ENCODE measurements at places on chromosomes 11 and 22. TPM values are rescaled to one million over a fixed set of nuclear protein-coding genes. Genes with fewer than 3 reads are reported as not detected.

GRCh38 chr22:31530823-31531195 lies 34.5 kb downstream of the SFI1 start:
- peak; percentile 56 for DNase-seq

GRCh38 chr11:119991022-119991404 lies 146.9 kb downstream of the TRIM29 start:
- no peak for DNase-seq

GRCh38 chr22:28802595-28803123 lies 2.3 kb upstream of the XBP1 start:
- no peak for DNase-seq

GRCh38 chr11:65586676-65587075 lies 8.9 kb downstream of the KCNK7 start:
- DNase-seq: peak; percentile 69

DNA sequence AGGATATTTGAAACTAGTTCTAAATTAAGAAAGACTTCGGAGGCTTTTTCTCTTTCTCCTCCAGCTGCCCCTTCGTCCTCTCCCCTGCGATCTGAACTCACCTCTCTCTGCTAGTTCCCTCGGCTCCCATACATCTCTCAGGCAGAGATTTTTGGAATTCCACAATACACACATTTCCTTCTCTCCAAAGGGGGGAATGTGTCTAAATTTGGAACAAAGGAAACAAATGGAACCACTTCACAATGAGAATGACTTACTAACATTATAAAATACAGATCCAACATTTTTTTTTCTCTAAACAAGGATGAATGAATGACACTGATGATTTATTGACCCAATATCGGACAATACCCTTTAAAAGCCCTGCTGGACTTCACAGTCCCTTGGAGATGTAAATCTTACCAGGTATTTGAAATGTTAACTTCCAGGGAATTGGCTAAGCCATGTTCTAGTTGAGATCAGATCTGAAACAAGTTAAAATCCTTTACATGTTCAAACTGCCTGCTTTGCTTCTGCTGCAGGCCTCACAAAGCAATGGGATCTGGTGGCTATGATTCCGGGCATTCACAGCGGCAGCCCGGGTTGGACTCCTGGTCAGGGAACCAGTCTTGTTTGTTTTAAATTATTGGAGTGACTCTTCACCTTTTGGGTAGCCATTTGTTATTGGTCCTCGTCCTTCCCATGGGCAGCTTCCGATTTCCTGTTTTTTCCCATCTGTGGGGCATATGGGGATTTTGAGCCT lies 20.5 kb upstream of the GSTP1 start:
- DNase-seq: peak; percentile 12

DNA sequence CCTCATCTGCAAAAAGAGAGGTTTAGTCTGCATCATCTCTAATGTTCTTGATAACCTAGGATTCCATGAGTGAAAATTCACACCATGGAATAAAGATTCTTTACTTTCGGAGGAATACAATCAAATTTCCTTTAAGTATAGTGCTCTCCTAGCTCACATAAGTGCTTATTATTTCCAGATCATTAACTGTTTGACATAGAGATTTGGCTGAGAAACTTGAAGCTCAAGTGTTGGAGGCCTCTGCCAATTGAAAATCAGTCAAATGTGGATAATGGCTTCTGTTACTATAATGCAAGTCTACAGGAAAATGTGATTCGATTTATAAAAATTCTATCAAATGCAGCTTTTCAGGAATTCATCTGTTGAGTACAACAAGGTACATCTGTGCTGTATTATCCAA lies 144.6 kb downstream of the KIF18A start:
- DNase-seq: no peak

DNA sequence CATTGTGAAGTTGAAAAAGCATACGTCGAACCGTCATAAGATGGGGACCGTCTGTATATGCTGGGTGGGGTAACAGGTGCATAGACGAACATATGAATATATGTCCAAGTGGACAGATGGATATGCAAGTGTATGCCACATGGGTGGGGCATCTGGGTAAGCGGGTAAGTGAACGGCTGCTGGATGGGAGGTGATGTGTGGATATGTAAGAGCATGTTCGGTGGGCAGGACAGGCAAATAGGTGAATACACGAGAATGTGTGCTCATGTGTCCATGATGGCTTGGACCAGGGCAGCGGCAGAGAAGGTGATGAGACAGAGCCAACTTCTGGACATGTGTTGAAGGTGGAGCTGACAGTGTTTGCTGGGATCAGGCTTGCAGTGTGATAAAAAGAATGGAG lies 12.0 kb downstream of the IFITM10 start:
- no peak for DNase-seq

GRCh38 chr22:17112491-17113042 lies 8.6 kb downstream of the TMEM121B start:
- DNase-seq: no peak

DNA sequence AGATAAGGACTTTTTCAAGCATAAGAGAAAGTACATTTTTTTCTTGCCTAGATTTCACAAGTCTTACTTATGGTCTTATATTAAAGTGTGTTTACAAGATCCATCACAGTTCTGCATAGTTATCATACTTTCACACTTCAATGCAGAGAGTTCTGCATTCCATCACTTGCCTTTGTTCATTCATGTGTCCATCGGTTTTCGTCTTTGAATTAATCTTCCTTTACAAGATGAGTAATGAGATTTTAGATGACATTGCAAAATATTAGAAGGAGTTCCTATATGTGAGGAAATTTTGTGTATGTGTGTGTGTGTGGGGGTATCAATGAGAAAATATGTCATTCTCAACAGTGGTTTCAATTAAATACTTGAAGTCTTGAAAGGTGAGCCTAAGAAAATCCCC lies 98.1 kb upstream of the GUCY1A2 start:
- peak; percentile 1 for DNase-seq

DNA sequence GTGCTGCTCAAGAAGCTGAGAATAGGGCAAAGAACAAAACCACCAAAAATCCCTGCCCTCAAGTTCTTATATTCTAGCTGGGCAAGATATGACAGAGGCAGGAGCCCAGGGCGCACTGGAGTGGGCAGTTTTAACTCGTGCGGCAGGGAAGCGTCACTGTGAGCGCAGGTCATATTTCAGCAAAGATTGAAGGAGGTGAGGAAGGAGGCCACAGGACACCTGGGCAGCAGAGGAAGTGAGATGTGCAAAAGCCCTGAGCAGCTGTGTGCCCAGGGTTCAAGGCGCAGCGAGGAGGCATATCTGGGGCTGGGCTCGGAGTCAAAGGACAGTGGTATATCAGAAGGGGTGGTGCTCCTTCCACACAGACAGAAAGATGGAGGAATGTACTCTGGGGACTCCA lies 13.5 kb downstream of the KCNC1 start:
- no peak for DNase-seq

GRCh38 chr11:11531131-11531908 lies 90.5 kb downstream of the GALNT18 start:
- DNase-seq: no peak

GRCh38 chr22:47552541-47553205 lies 790.2 kb downstream of the TBC1D22A start:
- no peak for DNase-seq

- peak; percentile 71 for DNase-seq
Observed at GRCh38 chr11:130721736-130722135, 194.5 kb downstream of the SNX19 start.

Gene CCDC15
- total RNA-seq: 9.8 TPM

Gene H19
- 1,460 TPM for total RNA-seq

Gene TMPRSS13
- total RNA-seq: not detected

Gene TBX10
- total RNA-seq: not detected

Gene PPARA
- total RNA-seq: 24.4 TPM

Gene C11orf86
- not detected for total RNA-seq

Gene OR5A1
- not detected for total RNA-seq

Gene CCDC89
- 7.9 TPM for total RNA-seq

Gene TMEM45B
- not detected for total RNA-seq

Gene APOA4
- not detected for total RNA-seq

Data from fibroblast of the aortic adventitia (primary cell).